Endothelial cell (in vitro differentiated cells): ENCODE measurements at places on chromosomes 6 and 20.

- no peak overlapping the region for H3K27ac ChIP-seq
- H3K4me1 ChIP-seq: peaks cover 3% of the 10 kb centered on the region
- H3K36me3 ChIP-seq: no peaks in the 10 kb centered on the region
- no peak overlapping the region for H3K4me3 ChIP-seq
These were observed 301.7 kb downstream of the FOXA2 start for GRCh38 chr20:22282696-22283095.

DNA sequence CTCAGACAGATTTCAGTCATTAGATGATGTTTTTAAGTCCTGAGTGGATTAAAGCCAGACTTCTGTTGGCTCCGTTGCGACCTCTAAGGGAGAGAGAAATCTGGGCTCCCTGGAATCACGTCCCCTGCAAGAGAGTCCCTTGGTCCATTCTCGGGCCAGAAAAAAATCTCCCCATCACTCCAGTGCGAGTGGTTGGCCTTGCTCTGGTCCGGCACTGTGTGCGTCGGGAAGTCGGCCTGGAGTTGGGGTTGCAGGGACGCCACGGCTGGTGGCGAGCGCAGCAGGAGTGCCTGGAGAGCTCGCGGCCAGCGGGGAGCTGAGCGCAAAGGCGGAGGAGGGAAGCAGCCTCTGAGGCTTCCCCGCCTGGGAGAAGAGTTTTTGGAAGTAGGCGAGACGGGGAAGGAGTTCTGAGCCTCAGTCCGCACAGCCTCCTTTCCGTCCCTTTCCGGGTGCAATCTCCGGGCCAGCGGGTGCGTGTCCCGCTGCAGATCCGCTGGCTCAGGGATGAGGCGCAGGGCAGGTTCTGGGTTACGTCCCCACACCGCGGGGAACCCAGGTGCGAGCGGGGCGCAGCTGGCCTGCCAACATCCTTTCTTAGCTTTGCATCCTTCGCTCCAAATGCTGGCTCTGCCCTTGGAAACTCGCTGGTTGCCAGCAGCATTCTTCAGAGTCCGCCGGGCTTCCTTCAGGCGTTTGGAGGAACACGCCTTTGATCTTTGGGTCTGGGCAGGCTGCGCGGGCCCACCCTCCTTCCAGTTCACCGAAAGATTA is 6.8 kb downstream of the TCF21 start:
- DNase-seq: peak; percentile 29
- no peaks in the 10 kb centered on the region for H3K36me3 ChIP-seq
- no peak overlapping the region for H3K4me3 ChIP-seq
- no peak overlapping the region for H3K27ac ChIP-seq
- peaks cover 15% of the 10 kb centered on the region for H3K4me1 ChIP-seq

DNA sequence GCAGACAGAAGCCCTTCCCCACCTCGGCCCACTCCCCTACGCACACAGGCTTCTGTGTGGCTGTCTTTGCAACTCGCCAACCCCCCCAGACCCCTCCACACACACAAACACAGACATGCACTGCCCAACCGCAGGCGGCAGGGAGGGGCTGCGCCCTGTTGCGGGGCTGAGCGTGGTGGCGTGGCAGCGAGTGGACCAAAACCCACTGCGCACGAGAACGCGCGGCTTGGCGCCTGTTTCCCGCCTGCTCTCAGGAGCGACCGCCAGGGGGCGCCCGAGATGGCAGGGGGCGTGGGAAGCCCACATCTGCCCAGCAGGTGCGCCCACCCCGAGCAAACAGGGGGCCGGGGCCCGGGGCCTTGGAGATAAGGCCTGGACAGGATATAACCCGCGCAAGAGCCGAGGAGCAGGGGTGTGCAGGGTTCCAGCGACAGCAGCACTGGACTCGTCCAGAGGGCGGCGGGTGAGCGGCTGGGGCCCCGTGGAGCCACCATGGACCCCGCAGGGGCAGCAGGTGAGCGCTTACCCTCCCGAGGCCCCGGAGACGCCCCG is at the start of gene RBPJL:
RBPJL (plus strand) TSS at position 410 of the 552 bp plus-strand sequence; CDS start at position 493, 83 bp downstream.
- H3K4me1 ChIP-seq: peaks cover 4% of the 10 kb centered on the region
- peak; percentile 67 for DNase-seq

DNA sequence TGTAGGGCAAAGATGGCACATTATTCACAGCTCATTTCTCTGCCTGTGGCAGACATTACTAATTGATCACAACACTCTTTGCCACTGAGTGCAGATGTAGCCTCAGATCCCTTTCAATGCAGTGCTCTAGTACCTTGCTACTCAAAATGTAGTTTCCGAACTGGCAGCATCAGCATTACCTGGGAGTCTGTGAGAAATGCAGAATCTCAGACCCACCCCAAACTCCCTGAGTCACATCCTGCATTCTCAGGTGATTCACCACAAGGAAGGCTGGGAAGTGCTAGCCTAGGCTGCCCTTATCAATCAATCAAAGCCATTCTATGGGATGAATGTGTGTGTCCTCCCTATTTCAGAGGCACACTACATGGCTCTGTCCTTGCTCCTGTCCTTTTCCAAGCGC is 58.5 kb downstream of the PCNA start:
- H3K27me3 ChIP-seq: no peaks in the 10 kb centered on the region
- no peaks in the 10 kb centered on the region for H3K4me1 ChIP-seq
- no peak overlapping the region for H3K4me3 ChIP-seq
- no peak for DNase-seq
- no peaks in the 10 kb centered on the region for H3K36me3 ChIP-seq
- no peak overlapping the region for H3K27ac ChIP-seq

GRCh38 chr6:36196113-36196879 is at the start of gene BRPF3:
Gene BRPF3 (plus strand): TSS chr6:36196744. CDS start chr6:36200323, 3,579 bp downstream.
- peak; percentile 78 for DNase-seq
- H3K4me3 ChIP-seq: peak within 1 kb of the TSS; percentile 92
- peaks cover 7% of the 10 kb centered on the region for H3K27me3 ChIP-seq
- peaks cover 14% of the 10 kb centered on the region for H3K4me1 ChIP-seq
- H3K36me3 ChIP-seq: peaks cover 25% of the 10 kb centered on the region
- peak within 1 kb of the TSS; percentile 88 for H3K27ac ChIP-seq

GRCh38 chr20:51456511-51457509 is 85.7 kb downstream of the NFATC2 start:
- H3K27me3 ChIP-seq: peaks cover 6% of the 10 kb centered on the region
- no peak overlapping the region for H3K4me3 ChIP-seq
- H3K27ac ChIP-seq: no peak overlapping the region
- peaks cover 10% of the 10 kb centered on the region for H3K36me3 ChIP-seq
- no peak for DNase-seq
- no peaks in the 10 kb centered on the region for H3K4me1 ChIP-seq

- no peak for DNase-seq
- H3K27ac ChIP-seq: no peak overlapping the region
- no peak overlapping the region for H3K4me3 ChIP-seq
These were observed 14.9 kb upstream of the DDO start for GRCh38 chr6:110430236-110430635.

- H3K4me3 ChIP-seq: no peak overlapping the region
- H3K36me3 ChIP-seq: no peaks in the 10 kb centered on the region
- peaks cover 10% of the 10 kb centered on the region for H3K4me1 ChIP-seq
- H3K27ac ChIP-seq: no peak overlapping the region
- no peak for DNase-seq
- H3K27me3 ChIP-seq: no peaks in the 10 kb centered on the region
These were observed 62.9 kb downstream of the SUN5 start for GRCh38 chr20:32941155-32941885.

DNA sequence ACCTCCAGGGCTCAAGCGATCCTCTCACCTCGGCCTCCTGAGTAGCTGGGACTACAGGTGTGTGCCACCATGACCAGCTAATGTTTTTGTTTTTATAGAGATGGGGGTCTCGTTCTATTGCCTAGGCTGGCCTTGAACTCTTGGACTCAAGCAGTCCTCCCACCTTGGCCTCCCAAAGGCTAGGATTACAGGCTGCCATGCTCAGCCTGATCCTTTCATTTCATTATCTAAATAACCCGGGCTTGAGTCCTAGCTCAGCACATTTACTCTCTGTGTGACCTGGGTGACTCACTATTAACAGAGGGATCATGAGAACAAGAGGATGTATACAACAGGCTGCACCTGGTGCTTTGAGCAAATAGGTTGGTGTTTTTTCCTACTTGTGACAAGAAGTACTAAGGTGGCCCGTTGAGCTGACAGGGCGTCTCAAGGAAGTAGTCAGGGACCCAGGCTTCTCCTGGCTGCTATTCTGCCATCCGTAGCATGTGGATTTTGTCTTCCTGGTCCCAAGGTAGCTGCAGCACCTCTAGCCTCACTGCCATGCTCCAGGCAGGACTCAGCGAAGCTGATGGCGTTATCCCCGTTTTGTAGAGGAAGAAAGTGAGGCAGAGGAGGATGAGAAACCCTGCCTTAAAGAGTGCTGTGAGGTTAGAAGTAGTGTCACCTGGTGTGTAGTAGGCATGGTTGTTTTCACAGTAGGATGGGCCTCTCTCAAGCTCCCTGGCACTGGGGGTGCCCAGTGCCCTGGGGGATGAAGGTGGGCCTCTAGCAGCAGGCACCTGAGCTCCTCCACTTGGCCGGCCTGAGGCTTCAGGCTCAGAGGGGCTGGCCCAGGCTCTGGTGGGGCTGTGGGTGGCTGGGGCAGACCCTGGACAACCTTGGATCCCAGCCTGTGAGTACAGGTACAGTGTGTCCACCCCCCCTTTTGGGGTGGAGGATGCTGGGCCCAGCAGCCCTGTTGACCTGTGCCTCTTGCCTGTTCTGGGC is 62.4 kb downstream of the ADNP start:
- no peak overlapping the region for H3K27ac ChIP-seq
- no peak overlapping the region for H3K4me3 ChIP-seq
- peaks cover 5% of the 10 kb centered on the region for H3K36me3 ChIP-seq
- peaks cover 21% of the 10 kb centered on the region for H3K4me1 ChIP-seq

DNA sequence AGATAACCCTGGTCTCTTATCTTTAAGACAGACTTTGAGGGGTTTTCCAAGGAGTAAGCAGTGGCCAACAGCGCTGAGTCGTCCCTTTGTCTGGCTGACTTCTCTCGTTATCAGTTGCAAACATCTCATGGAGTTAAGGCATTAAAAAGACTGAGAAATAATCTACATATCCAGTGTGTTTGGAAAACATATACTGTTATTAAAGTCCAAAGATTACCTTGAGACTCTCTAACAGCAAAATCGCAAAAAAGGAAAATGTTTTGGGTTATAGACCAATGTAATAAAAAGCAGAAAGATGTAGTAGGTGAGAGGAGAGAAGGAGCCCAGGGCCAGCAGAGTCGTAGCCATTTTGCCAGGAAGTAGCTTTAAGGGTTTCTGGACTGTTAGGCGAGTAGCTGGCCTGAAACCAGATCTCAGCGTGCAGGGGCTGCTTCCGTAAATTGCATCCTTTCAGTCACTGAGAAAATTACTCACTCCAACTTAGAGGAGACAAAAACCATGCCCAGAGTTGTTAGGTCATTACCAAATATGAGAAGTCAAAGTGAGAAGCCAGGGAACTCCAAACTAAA is 24.6 kb downstream of the MYLK4 start:
- H3K4me3 ChIP-seq: no peak overlapping the region
- peaks cover 3% of the 10 kb centered on the region for H3K27me3 ChIP-seq
- no peaks in the 10 kb centered on the region for H3K36me3 ChIP-seq
- DNase-seq: no peak

DNA sequence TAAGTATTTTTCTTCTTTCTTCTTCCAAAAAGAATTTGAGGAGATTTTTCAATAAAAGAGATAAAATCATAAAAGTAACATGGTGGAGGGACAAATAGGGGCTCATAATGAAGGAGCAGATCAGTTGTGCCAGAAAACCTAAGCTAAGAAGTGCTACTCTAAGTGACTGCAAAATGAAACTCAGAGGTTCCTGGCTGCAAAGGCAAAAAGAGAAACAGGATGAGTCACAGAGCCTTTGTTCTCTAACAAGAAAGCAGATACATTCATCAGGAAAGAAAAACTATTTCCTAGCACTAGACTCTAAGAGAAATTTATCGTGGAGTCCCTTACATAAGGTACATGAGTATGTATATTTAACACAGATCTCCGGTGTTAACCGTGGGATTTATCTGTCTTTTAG is 49.8 kb downstream of the TSHZ2 start:
- no peak overlapping the region for H3K27ac ChIP-seq
- DNase-seq: no peak
- no peak overlapping the region for H3K4me3 ChIP-seq

- no peaks in the 10 kb centered on the region for H3K36me3 ChIP-seq
- H3K27me3 ChIP-seq: peaks cover 4% of the 10 kb centered on the region
- H3K4me3 ChIP-seq: no peak overlapping the region
- peaks cover 25% of the 10 kb centered on the region for H3K4me1 ChIP-seq
- DNase-seq: no peak
These were observed 25.7 kb downstream of the PRR18 start for GRCh38 chr6:166282394-166283032.

DNA sequence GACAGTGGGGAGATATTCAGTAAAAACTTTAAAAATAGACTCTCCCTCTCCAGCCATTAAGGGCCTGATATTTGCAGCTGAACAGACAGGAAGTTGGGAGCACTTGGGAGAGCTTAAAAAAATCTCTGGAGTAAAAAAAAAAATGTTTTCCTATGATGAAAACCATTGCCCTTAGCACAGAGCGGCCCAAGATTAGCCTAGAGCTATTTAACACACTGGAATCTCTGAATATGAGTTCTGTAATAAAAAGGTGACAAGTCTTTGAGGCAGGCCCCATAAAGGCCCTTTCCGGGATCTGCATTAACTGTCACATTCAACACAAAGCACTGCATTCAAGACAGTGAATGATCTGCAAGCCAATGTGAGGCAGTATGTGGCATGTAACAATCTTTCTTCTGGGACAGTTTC is 393.7 kb downstream of the ZFAND3 start:
- DNase-seq: no peak
- no peaks in the 10 kb centered on the region for H3K36me3 ChIP-seq
- H3K4me3 ChIP-seq: no peak overlapping the region
- peaks cover 5% of the 10 kb centered on the region for H3K27me3 ChIP-seq
- H3K4me1 ChIP-seq: peaks cover 26% of the 10 kb centered on the region

GRCh38 chr20:8782804-8783203 is 286.1 kb upstream of the PLCB4 start:
- no peak overlapping the region for H3K4me3 ChIP-seq
- H3K4me1 ChIP-seq: peaks cover 3% of the 10 kb centered on the region
- H3K27ac ChIP-seq: no peak overlapping the region
- no peak for DNase-seq

- peaks cover 9% of the 10 kb centered on the region for H3K4me1 ChIP-seq
- H3K36me3 ChIP-seq: no peaks in the 10 kb centered on the region
- no peak overlapping the region for H3K27ac ChIP-seq
- peaks cover 2% of the 10 kb centered on the region for H3K27me3 ChIP-seq
- DNase-seq: no peak
- no peak overlapping the region for H3K4me3 ChIP-seq
These were observed 160.9 kb upstream of the PMEPA1 start for GRCh38 chr20:57870597-57871236.

- H3K36me3 ChIP-seq: peaks cover 24% of the 10 kb centered on the region
- no peaks in the 10 kb centered on the region for H3K4me1 ChIP-seq
These were observed 10.3 kb upstream of the CAPN11 start for GRCh38 chr6:44148306-44148705.

DNA sequence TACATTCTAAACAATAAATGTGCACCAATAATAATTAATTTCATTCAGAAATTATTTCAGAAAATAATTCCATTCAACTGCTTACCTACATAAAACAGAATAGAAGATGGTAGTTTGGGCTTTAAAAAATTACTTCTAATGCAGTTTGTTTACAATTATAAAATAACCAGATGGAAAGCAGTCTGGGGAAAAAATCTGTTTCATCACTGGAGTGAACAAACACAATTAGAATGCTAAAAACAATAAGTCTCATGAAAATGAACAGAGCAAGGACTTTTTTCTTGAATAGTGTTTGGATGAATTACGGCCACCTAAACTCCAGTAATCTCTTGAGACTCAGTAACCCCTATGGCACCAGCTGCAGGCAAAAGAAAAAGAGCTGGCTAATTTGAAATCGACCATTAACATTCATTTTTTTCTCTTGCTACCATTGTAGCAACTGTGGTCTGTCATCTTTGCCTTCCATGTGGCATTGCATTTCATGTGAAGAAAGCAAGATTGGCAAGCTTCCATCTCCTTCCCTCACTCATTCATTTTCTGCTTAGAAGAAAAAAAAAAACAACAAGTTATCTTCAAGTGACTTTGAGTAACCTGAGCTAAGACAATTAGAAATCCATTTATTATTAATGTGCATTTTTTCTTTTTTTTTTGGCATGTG is 88.4 kb upstream of the CEP85L start:
- H3K4me1 ChIP-seq: peaks cover 14% of the 10 kb centered on the region
- peaks cover 2% of the 10 kb centered on the region for H3K27me3 ChIP-seq
- DNase-seq: no peak
